ENCODE measurements at places on chromosomes 11 and 22.

DNA sequence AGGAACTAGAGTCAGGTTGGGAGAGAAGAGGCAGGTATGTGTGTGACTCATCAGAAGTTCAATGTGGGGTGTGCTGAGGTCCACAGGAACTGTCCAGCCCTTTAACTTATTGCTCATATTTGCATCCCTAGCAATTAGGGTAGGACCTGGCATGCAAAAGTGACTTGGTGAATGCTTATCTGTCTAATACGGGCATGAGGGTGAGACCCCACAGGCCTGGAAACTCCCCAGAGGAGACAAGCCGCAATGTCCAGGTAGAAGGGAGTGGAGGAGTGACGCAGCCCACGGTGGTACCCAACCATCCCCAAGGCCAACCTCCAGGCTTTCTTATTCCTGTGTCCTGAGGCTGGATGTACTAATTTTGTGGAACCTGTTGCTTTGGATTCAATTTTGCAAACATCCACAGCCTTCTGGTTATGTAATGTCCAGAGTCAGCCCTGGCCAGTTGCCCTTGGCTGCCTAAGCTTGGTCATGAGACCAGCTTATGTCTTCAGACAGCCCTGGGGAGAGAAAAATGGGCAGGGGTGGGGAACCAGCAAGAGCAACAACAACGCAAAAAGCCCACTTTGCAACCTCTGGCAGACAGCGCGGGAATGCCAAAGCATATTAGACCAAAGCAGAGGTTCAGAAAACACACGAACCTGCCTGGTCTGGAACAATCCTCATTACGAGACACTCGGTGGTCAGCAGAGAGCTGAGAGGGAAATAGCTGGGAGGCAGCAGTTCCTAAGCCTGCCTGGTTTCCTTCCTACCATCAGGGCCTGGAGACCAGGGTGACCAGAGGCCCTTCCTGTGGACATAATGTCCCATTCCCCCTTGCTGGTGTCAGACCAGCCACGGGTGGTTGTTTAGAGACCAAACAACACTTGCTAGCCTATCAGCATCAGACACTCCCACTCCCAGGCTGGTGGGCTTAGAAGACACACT is 49.3 kb downstream of the TIMP3 start:
- no peak for DNase-seq

GRCh38 chr11:34624069-34624468 is 3.2 kb downstream of the EHF start:
- no peak for DNase-seq

GRCh38 chr11:41458154-41458553 is 1.3 kb downstream of the LRRC4C start:
- DNase-seq: no peak

GRCh38 chr11:113934761-113935160 is 30.2 kb downstream of the HTR3B start:
- no peak for DNase-seq

DNA sequence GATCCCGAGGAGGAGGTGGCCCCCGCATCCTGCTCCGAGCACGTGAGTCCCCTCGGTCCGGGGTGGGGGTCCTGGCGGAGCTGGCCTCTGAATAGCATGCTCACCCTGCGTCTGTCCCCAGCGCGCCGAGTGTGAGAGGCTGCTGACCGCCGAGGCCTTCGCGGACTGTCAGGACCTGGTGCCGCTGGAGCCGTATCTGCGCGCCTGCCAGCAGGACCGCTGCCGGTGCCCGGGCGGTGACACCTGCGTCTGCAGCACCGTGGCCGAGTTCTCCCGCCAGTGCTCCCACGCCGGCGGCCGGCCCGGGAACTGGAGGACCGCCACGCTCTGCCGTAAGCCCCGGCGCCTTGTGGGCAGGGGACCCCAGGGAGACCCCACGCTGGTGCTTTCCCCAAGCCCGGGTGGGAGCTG is 3.5 kb downstream of the MUC2 start:
- DNase-seq: no peak

GRCh38 chr22:33209930-33210784 is 152.0 kb upstream of the SYN3 start:
- peak; percentile 29 for DNase-seq

GRCh38 chr11:94145431-94145830 is 16.8 kb downstream of the PANX1 start:
- no peak for DNase-seq

All from NCI-H2171 (cell line).